ENCODE measurements at places on chromosomes 1 and 21.

GRCh38 chr1:206714331-206715058, 29.8 kb downstream of the MAPKAPK2 start:
- no peak for DNase-seq

- DNase-seq, result no peak
These were observed 94.4 kb downstream of the PATJ start for GRCh38 chr1:61836649-61837048.

DNA sequence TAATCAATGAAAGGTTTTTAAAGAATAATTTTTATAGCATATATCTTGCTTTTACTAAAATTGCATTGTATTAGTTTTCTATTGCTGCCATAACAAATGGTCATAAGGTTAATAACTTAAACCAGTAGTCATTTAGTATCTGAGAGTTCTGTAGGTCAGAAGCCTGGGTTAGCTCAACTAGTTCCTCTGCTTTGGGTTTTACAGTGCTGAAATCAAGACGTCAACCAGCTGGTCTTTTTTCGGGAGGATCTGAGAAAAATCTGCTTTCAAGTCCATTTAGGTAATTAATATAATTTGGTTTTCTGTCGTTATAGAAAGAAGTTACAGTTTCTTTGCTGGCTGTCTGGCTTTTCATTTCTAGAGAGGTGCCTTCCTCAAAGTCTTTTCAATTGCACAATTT, 577.7 kb downstream of the MRPL39 start:
- DNase-seq, result no peak

GRCh38 chr21:31872452-31873274, at the start of gene HUNK:
HUNK (plus strand) TSS chr21:31873020; CDS start chr21:31873675, 655 bp downstream.
- DNase-seq, result peak; percentile 92

DNA sequence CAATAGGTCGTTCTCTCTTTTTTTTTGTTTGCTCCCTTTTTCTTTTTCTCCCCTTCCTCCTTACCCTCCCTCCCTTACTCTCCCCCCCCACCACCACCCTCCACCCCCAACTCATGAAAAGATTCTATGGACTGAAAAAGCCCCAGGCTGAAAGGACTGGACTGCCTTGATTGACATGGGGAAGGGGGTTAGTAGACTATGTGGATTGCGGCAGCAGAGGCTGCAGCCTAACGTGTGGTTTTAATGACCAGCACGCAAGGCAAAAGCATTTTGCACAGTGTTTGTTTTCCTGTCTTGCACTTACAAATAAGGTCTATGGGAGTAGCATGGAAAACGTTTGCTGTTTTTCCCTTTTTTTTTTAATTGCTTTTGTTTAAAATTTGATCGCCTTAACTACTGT, 5.5 kb downstream of the ZBTB18 start:
- DNase-seq, result no peak

DNA sequence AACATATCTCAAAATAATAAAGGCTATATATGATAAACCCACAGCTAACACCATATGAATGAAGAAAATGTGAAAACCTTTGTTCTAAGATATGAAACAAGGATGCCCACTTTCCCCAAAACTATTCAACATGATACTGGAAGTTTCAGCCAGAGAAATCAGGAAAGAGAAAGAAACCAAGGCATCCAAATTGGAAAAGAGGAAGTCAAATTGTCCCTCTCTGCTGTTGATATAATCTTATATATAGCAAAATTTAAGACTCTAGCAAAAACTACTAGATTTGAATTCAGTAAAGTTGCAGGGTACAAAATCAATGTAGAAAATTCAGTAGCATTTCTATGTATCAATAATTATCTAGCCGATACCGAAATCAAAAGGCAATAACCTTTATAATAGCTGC, 4.3 kb upstream of the OR10Z1 start:
- DNase-seq, result no peak

DNA sequence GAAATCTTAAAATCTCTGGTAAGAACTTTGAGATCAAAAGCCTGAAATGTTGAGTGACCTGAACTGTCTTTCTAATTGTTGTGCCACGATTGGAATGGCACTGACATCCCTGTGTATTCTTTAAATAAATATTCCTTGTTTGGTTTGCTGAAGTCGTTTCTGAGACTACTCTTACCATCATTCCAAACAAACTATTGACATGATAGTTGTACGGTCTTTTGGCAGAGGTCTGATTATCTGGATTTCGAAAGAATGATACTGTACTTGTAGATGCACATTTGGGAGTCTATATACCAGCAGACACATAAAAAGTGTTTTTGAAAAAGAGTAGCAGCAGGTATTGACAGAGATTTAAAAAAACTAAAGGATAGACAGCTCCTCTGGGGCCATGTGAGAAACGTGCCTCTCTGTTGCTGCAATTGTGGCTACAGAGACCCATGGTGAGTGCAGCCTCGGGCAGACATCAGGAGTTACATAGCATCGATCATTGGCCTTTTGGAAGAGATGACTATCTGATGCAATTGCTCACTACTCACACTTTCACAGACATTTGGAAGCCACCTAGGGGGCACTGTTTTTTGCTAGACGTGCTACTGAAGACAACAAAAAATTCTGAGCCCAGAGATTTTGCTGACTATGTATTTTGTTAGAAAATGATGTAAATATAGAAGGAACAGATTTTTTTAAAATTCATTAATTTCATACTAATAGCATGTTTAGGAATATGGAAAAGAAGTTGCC, 464.5 kb downstream of the KCNT2 start:
- DNase-seq, result no peak

- no peak for DNase-seq
These were observed 286.3 kb downstream of the MATN1 start for GRCh38 chr1:30437059-30437576.

- DNase-seq, result peak; percentile 53
These were observed 43.7 kb downstream of the UBIAD1 start for GRCh38 chr1:11316701-11317100.

DNA sequence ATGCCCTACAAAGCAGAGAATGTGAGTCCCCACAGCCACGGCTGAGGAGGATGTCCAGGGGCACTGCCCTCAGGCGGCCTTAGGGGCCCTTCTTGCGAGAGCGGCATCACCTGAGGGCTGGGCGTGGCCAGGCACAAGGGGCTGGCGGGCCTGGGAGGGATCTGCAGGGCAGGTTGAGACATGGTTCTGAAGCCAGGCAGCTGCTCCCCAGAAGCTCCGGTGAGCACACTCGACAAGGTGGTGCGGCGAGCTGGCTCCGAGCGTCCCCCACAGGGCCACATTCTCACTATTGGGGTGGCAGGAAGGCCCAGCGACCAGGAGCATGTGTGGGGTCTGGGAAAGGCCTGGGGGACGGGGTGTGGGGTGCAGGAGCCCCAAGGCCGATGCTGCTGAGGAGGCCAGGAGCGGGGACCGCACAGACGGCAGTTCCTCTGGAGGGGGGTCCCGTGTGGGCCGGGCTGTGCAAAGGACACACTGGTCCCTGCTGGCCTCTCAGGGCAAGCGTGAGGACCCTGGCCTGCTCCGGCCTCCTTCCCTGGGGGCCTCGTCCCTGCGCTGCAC, 47.2 kb downstream of the MORN1 start:
- peak; percentile 7 for DNase-seq

DNA sequence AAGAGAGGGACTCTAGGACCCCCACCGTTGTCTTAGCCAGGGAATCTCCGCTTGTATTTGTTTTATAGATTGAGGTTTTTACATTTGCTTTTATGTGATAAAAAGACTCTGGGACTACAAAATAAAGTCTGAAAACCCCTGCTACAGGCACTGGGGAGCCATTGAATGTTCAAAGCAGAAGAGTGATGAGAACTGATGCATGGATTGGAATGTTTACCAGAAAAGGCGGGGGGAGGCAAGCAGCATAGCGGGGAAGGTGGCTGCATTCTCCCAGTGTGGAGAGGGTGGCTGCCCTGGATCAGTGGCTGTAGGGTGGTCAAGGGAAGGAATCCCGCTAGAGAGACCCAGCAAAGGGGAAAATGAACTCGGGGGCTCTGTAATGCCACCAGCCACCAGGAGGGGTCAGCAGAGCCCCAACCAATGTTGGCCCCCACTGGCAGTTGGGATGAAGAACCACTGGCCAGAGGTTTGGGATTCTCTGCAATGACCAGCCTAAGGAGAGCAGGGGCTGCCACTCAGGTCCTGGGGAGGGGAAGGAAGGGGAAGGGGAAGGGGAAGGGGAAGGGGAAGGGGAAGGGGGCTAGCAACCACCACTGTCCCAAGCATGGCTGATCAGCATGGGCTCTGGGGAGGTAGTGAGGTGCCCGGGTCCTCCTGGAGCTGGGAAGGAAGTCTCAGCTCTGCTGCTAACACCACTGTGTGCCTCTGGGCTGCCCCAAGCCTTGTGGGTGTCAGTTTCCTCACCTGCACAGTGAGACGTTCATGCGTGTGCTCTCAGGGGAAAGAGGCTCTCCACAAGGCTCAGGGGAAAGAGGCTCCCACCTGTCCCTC, 19.2 kb upstream of the PEF1 start:
- peak; percentile 84 for DNase-seq

DNA sequence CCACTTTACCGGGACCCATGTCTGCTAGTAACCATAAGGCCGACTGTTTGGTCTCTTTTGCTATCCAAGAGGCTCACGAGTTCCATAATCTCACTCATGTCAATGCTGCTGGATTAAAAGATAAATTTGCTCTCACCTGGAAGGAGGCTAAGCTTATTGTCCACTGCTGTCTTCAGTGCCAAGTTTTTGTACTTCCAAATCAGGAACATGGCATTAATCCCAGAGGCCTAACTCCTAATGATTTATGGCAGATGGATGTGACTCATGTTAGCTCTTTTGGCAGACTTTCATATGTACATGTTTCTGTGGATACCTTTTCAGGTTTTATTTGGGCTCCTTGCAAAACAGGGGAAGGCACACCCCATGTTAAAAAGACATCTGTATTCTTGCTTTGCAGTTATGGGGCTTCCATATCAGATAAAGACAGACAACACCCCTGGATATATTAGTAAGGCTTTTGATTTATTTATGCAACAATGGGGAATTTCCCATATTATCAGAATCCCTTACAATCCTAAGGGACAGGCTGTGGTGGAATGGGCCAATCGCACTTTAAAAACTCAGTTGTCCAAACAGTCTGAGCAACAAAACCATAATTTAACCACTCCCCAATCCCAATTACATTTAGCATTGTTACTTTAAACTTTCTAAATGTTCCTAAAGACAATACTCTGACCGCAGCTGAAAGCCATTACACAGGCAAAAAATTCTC, 162.7 kb downstream of the IER5 start:
- DNase-seq, result no peak

GRCh38 chr1:56450004-56450666, 129.2 kb downstream of the PLPP3 start:
- DNase-seq, result no peak

- DNase-seq, result no peak
These were observed 268.4 kb upstream of the USP24 start for GRCh38 chr1:55483523-55483922.

DNA sequence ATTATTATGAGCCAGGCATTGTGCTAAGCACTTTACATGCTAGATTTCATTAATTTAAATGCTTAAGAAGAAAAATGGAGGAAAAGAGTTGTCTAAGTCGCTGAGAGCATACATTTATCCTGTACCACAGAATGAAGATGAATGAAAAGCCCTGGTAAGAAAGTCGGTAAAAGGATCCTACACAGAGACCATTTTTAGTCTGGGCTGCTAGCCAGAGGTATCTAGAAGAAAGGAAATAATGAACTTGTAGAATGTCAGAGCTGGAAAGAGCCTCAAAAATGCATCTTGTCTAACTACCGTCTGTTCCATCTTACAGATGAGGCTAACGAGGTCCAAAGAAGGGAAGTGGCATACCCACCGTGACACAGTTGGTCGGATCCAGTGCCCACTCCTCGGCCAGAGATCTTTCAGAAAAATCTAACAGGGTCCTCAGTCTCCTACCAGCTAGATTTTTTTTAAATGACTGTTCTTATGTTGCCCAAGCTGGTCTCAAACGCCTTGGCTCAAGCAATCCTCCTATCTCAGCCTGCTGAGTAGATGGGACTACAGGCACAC, 12.2 kb upstream of the TNR start:
- DNase-seq, result no peak

DNA sequence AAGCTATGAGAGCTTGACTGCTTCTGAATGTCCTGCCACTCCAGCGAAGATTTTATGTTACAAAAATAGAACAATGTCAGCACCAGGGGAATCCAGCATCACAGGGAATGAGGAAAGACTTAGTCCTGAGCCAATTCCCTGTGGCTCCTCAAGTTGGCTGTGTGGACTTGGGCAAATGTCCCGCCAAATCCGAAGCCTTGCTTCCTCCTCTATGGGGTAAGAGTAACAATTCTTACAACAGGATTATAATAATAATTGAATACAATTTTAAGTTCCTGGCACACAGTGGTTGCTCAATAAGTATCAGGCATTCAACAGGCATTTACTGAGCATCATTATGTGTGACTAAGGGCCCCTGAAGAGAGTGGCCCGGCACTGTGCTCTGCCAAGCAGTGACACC, 44.4 kb downstream of the STPG1 start:
- DNase-seq, result no peak

DNA sequence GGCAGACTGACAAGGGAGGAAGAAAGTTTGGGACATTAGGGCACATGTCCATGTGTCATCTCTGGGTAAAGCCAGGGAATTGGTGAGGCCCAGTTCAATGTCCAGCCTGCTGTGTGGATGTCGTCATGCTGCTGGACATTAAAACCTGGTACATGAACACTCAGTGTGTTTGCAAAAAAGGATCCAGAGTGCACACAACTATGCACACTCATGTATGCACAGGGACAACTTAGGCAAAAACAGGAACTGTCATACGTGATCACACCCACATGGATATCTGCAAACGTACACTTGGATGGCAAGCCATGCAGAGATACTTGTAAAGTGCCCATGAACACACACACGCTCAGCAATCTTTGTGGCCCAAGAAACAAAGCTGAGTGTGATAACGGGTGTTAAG, 47.9 kb upstream of the NEK2 start:
- no peak for DNase-seq

- peak; percentile 3 for DNase-seq
These were observed 927 bp downstream of the UAP1 start for GRCh38 chr1:162562470-162562828.

- DNase-seq, result no peak
These were observed 10.0 kb downstream of the UMODL1 start for GRCh38 chr21:42081138-42081537.

- no peak for DNase-seq
These were observed 3.5 kb downstream of the HAPLN2 start for GRCh38 chr1:156622581-156623297.

DNA sequence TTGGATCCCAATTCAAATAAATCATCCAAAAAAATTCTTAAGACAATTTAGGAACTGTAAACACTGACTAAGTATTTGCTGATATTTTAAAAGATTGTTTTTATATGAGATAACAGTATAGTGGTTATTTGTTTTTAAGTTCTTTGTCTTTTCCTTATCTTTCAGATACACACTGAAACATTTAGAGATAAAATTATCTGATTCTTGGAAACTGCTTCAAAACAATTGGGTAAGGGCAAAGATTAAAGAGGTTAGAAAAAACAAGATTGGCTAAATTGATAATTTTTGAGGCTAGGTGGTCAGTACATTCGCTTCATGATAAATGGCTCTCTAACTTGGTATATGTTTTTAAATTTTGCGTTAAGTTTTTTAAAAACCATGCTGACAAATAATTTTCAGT, 117.3 kb downstream of the PSMG1 start:
- no peak for DNase-seq

DNA sequence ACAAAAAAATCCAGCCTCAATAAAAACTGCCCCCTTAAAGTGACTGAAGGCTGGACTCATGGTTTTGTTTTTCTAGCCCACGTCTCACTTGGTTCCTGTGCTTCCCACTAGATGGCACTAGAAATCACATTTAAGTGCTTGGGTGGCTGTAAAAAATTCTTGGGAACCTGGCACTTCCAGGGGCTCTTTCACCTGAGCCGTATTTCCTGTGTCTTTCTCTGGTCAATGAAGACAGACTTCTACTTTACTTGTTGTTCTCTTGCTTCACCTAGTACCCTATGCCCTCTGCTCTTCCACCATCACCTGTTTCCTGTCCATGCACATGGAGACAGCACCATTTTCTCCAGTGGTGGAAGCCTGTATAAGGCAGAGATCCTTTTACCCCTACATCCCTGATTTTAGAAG, 20.0 kb downstream of the METTL13 start:
- DNase-seq, result peak; percentile 71
